ENCODE measurements at places on chromosomes 5 and 9.
A peak's percentile ranks its signal among the peaks of the same experiment; 100 is the strongest.

- no peak for DNase-seq
Measured at GRCh38 chr5:123455640-123456039, 32.4 kb upstream of the CEP120 start.

- no peak for DNase-seq
Measured at GRCh38 chr5:73996151-73996755, 370.3 kb downstream of the ARHGEF28 start.

DNA sequence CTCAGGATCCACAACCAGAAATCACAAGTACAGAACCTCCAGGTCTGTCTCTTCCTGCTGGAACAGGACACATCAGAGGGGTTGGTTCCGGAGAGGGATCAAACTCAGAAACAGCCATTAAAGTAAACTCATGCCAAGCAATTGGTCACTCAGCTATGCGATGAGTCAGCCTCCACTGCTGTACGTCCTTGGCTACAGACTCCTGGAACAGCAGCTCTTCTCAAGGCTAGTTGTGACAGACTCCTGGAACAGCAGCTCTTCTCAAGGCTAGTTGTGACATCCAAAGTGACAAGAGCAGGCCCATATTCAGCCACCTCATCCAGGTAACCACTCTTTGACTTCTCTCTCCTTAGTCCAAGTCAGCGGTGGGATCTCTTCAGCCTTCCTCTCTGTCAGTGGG is at the start of gene SPINK13:
TSS of gene SPINK13 (plus strand) at position 229 of the 400 bp plus-strand sequence. CDS start 1,279 bp downstream, outside the sequence.
- no peak for DNase-seq

- no peak for DNase-seq
Measured at GRCh38 chr9:112854657-112855056, 36.0 kb downstream of the SLC46A2 start.

DNA sequence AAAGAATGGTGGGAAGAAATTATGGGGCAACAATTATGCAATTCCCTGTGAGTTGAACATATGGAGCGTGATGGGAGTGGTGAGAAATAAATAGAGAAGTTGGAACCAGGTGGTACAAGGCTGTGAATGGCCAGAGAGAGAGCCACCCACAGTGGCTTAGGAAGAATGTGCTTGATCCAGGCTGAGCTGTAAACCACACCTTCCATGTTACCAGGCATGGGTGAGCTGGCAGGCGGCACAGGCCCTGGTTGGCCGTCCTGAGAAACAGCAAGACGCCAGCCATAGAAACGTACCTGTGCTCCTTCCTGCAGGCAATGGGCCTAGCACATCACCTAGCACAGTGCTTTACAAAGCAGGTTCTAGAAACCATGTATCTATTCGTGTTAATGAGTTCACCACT is 74.3 kb downstream of the EPB41L4B start:
- no peak for DNase-seq

DNA sequence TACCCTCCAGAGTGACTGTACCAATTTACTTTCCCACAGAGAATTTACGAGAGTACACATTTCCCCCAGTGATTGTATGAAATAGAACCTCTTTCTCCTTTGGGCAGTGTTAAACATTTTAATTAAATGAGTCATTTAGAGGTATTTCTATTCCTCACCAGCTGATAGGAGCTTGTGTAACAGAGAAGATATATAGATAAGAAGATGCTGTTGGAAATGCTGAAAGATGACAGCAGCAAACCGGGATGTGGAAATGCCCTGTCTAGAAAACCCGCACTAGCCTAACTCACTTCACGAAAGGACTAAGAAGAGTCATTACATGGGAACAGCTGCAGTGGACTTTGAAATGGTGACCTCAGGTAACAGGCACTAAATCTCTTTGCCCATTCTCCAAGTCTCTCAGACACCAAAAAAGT is 68.3 kb downstream of the LPAR1 start:
- no peak for DNase-seq

- no peak for DNase-seq
Measured at GRCh38 chr9:114494776-114495569, 10.3 kb downstream of the WHRN start.

DNA sequence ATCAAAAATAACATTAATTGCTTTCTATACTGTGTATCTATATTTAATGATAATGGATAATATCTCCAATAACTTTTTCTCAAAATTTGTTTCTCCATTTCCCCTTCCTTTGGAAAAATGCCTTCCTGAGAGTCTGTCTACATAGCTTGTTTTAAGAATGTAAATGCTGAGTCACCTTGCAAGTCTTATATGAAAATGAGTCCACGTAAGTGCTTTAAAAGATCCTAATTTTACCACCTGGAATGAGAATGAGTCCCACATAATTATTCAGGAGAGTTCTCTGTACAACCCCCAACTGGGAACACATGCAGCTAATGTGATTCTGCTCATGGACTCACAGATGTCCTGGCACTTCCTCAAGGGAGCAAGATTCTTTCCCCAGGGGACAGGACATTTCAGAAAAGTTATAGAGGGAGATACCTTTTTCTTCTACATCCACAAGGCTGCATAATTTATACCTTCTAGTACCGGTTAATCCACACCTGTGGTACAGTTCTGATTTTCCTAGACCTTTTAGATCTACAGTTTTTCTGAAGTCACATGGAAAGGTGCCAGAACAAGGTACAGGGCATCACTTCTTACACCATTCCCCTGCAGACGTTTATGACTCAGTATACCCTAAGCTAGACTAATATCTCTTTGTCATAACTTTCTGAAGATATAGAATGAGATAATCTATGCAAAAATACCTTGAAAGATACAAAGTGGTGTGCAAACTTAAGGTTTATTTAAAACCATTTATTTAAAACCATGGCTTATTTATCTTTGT is 314.1 kb downstream of the CETN3 start:
- no peak for DNase-seq

DNA sequence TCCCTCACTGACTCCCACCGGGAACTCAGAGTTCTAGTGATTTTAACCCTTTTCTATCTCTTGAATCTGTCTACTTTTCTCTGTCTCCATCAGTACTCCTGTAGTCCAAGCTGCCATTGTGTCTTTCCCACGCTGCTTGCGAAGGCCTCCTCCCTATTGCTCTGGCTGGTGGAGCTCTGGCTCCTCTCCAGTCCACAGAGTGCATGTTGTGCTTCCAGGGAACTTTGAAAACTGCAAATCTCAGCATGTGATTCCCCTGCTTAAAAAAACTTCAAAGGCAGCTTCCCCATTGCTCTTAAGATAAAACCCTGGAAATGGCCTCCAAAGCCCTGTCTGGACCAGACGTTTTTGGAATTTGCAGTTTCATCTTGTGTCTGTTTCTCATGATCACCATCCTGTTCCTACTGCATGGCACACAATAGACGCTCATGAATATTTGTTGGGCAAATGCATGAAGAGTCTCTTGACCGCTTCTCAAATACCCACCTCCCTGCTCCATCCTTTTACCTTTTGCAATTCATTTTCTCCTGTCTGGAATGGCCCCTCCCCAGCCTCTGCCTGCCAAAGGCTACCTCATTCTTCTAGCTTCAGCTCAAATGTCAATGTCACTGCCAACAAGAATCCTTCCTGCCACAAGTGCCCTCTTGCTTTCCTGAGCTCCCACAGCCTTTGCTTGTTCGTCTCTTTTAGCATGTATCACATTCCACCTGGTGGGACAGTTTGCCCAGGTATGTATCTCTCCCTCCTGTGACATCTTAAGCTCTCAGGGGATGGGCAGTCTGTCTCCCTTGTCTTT is 293.2 kb downstream of the ARHGAP26 start:
- peak; percentile 35 for DNase-seq

GRCh38 chr5:39448506-39449128 is 23.8 kb upstream of the DAB2 start:
- DNase-seq, result no peak

DNA sequence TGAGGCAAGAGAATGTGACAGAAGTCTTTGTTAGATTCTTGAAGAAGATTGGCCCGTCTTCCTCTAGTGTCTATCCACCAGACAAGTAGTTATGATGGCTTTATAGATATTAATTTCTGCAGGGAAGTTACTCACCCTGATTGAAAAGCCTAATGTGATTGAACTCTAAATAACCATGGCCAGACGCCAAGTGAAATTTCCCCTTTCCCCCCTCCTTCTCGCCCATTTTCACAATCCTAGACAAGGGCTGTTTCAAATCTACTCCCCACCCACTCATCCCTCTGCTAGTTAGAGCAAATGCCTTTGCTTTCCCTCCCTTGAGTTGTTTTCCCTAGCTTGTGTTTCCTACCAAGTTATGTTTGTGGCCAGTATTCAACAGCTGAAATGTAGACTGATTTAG is 182.5 kb downstream of the TMEM167A start:
- DNase-seq, result no peak

DNA sequence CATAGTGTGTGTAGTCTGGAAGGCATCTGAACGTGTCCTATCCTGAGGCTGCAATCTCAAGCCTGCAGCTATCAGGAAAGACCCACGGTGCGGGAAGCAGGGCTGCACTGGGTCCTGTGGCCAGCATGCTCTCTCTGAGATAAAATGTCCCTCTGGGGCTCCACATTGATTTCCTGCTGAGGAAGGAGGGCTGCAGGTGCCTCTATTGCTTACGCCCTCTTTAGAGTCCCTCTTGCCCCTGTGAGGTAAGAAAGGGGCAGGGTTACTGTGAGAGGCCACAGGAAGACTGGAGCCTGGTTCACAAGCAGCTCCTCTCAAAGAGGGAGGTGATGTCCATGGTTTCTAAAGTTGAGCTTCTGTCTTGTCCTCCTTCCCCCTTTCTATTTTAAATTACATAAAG is 299.9 kb upstream of the RFX3 start:
- no peak for DNase-seq

GRCh38 chr5:139889410-139889809 is 93.8 kb downstream of the PSD2 start:
- DNase-seq, result no peak

GRCh38 chr5:175733017-175733416 is 75.1 kb downstream of the HRH2 start:
- no peak for DNase-seq

DNA sequence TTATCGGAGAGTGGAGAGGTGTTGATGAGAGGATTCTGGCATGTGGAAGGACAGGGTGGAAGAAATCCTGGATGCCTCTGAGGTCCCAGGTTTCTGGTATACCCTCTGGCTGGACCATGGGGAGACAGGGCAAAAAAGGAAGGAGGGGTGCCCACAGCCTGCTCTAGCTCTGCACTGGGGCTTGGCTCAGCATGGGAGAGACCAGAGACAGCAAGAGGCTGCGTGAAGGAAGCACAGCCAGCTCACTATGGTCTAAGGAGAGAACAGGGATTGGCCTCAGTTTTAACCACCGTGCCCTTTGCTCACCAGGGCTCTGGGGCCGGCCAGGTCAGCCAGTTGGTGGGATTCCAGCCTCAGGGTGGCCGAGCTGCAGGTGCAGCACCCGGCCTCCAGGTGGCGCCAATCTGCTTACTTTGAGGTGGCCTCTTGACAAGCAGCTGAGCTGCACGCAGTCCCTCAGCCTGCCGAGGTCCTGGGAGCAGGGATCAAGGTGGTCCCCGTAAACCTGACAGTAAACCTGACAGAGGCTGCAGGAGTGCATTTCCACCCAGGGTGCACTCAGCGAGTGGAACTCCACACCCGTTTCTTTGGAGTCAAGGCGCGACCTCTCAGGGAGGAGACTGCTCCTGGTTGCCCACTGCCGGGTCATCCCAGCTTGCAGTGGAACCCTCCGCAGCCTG is 25.0 kb upstream of the SPTLC1 start:
- DNase-seq, result no peak

DNA sequence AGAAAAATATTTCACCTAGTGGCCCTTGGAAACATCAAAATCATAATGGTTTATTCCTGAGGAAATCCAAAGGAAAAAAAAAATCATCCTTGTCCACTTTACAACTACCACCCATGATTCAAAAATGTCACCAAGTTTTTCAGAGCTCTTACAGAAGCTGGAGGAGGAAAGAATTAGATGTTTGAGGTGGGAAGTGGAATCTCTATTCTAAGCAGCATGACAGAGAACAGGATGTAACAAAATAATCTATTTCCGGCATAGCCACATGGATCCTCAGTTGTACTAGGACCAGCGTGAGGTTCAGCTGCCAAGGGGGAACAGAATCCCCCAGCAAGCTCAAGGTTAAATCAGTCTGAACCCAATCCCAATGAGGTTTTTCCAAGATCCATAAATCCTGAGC is 40.2 kb downstream of the FBXW11 start:
- no peak for DNase-seq

- DNase-seq, result no peak
Measured at GRCh38 chr5:153809166-153809565, 229.5 kb downstream of the FAM114A2 start.

DNA sequence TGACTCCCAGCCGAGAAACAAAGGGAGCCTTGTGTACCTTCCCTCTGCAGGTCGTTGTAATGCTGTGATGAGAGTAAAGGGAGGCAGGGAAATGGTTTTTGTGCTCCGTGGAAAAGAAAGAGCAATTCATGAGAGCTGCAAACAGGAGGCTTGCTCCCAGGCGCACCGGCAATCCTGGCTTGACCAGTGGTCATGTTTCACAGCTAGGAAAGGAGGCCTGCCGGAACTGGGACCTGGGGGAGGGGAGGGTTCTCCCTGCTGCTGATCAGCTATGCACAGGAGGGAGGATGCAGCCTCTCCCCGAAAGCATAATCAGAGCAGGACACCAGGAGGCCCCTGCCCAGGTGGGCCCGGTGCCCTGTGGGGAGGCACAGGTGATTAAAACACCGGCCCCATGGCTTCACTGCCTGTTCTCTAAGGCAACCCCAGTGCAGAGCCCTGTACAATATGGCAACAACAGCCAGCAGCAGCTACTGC is 131.3 kb downstream of the ZDHHC21 start:
- no peak for DNase-seq

- DNase-seq, result no peak
Measured at GRCh38 chr9:99249619-99250018, 27.5 kb downstream of the SEC61B start.

- DNase-seq, result no peak
Measured at GRCh38 chr9:120904978-120905301, 21.7 kb downstream of the TRAF1 start.

DNA sequence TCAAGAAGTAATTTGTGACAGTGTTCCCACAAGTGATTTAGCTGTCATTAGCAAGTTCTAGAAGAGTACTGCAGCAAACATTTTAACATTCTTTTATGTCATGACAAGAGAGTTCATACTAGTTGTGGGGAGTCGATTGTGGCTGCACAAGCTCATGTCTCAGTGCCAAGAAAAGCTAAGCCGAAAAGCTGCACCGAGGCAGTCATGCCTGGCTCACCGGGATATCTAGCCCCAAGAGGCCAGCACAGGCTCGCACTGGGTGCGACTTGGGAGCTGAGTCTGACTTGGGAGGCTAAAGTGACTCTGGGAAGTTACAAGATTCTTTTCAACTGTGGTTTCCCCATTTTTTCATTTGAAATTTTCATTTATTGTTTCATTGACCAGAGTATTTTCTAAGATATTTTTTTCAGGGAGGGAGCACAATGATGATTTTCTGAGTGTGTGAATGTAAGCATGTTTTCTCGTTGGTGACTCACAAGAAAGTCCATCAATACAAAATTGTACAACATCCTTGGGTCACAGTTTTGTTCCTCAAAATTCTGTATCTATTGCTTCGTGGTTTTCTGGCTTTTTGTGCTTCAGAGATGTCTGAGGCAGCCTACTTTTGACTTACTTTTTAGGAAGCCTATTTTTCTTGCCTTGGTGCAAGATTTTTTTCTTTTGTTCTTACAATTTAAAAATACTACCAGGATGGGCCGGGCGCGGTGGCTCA is 18.7 kb downstream of the CAST start:
- no peak for DNase-seq

- DNase-seq, result no peak
Measured at GRCh38 chr5:137894586-137894985, 5.3 kb downstream of the PKD2L2 start.

- DNase-seq, result no peak
Measured at GRCh38 chr9:125829743-125830142, 82.6 kb downstream of the PBX3 start.
